ENCODE measurements at places on chromosomes 1 and 21.

DNA sequence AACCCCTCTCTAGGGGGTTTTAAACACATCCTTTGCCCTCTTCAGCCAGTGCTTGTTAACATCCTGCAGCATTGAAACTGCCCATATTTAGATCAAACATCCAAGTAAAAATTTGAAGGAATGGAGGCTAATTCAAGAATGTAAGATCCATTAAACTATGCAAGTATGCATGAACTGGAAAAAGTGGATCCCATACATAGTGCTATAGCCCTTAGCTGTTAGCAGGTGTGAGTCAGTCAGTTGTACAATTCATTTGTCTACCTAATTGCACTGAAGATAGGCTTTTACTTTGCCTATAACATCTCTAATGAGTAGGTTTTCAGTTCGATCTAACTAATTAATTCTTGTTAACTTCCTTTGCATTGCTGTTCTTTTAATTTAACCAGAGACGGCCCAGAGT is 270.9 kb downstream of the LMO4 start:
- no peak for DNase-seq

GRCh38 chr1:162976628-162977027 is 92.5 kb upstream of the RGS4 start:
- no peak for DNase-seq

DNA sequence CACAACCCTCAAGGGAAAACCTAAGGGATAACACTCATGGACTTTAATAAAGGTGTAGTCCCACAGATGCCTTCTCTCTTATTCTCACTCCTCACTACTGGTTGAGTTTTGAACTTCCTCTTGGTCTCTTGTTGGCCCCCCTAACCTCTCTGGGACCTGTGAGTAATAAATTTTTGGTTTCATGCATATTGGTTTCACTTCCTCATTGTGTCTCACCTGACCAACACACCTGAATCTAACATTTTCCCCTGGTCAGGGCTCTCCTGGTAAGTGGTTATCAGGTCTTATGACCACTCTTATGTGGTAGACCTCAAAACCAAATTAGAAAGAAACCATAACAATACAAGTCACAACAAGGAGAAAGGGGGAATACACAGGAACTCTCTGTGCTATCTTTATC is 60.5 kb upstream of the PRMT6 start:
- no peak for DNase-seq

DNA sequence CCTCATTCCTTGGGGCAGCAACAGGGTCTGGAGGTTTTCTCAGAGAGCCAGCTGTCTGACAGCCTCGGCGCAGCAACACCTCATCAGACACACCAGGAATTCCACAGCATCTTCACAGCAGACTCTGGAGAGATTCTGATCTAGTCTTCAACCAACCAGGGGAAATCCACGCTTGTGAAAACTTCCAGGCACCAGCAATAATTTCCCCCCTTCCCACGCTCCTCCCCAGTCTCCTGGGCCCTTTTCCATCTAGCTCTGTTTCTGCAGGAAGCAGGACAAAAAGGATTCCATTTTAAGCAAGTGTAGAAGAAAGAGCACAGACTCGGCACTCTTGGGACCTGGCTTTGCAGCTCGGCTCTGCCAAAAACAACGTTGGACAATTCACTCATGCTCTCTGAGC is 44.3 kb upstream of the CAPZB start:
- DNase-seq = no peak

- no peak for DNase-seq
Measured at GRCh38 chr1:97050506-97050905, 328.9 kb downstream of the PTBP2 start.

DNA sequence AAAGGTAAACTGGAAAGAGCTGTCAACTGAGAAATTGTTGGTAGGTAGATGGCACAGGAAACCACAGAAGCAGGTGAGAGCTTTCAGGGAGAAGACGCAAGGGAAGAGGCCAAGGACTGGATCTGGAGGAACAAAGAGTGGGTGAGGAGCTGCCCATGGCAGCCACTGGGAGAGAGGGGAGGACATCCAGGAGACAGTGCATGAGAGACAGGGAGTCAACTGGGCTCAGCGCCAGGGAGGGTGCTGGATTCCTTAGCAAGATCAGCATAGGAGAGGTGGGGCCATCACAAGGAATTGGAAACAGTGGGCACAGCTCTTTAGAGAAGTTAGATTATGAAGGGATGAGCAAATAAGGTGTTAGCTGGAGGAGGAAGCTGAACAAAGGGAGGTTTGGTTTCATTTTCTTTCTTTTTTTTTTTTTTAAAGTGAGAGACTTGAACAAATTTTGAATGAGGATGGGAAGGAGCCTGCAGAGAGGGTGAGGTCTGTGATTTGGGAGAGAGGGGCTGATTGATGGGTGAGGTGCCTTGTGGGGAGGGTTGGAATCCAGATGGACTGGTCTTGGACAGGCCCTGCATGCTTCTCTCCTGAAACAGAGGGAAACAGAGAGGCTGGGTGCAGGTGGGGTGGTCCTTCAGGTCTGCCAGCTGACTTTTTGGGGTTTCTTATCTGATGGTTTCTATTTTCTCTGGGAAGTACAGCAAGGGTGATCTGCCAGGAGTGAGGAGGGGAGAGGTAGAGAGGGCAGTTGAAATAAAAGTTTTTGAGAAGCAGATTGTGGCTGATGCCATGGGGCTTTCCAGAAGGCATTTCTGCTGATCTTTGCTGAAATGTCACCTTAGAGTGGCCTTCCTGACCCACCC is 5.4 kb downstream of the CYP4B1 start:
- no peak for DNase-seq

GRCh38 chr1:162487241-162487640 is 10.4 kb upstream of the UHMK1 start:
- no peak for DNase-seq

GRCh38 chr1:65319754-65320153 is 10.4 kb downstream of the DNAJC6 start:
- no peak for DNase-seq

- DNase-seq = no peak
Measured at GRCh38 chr1:168980180-168980579, 126.3 kb upstream of the ATP1B1 start.

DNA sequence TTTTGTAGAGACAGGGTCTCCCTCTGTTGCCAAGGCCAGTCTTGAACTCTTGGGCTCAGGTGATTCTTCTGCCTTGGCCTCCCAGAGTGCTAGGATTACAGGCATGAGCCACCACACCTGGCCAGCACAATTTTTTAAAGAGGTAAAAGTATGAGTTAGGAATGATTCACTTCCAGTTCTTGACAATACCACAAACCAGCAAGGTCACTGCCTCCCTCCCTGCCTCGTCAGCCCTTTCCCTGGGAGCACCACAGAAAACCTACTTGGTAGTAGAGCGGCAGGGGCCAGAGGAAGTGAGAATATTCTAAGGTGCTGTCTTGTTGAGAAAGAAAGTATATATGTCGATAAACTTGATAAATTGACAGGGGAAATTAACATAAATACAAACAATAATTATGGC is 10.8 kb upstream of the CDA start:
- no peak for DNase-seq

DNA sequence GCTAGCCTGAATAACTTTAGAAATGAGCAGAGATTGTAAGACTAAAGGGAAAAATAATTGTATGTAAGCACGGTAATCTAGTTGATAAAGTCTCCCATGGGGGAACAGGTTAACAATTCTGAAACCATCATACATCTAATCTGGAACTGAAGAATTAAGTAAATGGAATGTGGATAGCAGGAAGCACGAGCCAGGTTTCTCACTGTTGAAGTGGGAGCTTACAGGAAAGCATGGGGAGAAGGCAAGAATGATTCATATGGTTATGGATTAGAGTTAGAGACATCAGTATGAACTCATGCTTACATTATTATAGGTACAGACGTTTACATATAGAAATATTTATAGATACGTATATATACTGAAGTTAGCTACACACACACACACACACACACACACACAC is 83.0 kb downstream of the LEPR start:
- no peak for DNase-seq

GRCh38 chr1:153688736-153689328 is 10.3 kb downstream of the NPR1 start:
- DNase-seq = no peak

GRCh38 chr1:226617109-226617508 is 68.5 kb downstream of the STUM start:
- no peak for DNase-seq

DNA sequence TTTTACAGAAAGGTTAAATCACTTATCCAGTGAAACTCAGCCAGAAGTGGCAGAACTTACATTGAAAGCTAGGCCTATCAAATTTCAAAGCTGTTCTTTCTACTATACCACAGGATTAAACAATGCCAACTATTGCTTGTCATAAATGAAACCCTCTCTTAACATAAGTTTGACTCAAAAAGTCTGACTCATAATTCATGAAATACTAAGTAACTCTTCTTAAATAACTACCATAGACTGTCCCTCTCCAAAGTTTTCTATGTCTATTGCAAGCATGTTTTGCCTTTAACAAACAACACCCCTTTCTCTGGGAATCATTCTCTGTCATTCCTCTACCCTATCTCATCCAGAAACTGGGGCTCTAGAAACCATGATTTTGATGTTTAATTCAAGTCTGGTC is 109.5 kb upstream of the UBE2U start:
- no peak for DNase-seq

GRCh38 chr1:61461406-61462384 is 263.2 kb downstream of the TM2D1 start:
- DNase-seq = no peak

GRCh38 chr1:206117151-206117948 is at the start of gene AVPR1B:
Gene AVPR1B, minus strand, starts transcription at chr1:206117388. Its CDS starts 498 bp downstream, at chr1:206116890.
- DNase-seq = no peak

DNA sequence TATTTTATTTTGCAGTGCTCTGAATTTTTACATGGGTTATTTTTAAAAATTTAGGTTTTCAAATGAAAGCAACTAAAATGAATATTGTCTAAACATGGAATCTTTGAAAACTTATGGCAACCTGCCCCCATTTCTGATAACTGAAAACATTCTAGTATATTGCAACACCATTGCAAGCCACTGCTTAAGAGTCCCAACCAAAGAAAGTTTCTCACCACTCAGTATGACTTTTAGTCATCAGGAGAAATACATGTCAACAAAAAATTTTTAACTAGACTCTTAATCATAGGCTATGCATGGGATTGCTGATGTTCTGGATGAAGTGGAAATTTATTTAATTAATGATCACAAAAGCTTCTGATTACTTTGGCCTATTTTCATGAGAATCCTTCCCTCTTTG is 112.1 kb downstream of the TNFSF18 start:
- DNase-seq = no peak

GRCh38 chr1:225422031-225422605 is 5.7 kb downstream of the LBR start:
- DNase-seq = no peak

- DNase-seq = no peak
Measured at GRCh38 chr1:40197656-40198055, 36.5 kb downstream of the RLF start.

- no peak for DNase-seq
Measured at GRCh38 chr1:121518726-121519041, 333.9 kb downstream of the SRGAP2C start.

DNA sequence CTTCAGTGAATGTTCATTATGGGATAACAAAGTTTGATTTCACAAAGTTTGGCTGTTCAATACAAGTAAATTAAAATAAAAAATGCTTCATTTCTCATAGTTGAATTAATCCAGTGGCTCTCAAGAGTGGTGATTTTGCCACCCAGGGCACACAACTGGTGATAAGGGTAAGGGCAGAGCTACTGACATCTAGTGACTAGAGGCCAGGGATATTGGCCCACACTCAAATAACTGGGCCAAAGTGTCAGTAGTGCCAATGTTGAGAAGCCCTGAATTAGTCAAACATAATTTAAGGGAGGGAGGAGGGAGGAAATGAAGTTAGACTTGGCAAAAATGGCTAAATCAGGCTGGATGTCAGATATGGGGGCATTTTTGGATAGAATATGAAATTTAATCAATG is 880.5 kb upstream of the ADGRL4 start:
- no peak for DNase-seq

DNA sequence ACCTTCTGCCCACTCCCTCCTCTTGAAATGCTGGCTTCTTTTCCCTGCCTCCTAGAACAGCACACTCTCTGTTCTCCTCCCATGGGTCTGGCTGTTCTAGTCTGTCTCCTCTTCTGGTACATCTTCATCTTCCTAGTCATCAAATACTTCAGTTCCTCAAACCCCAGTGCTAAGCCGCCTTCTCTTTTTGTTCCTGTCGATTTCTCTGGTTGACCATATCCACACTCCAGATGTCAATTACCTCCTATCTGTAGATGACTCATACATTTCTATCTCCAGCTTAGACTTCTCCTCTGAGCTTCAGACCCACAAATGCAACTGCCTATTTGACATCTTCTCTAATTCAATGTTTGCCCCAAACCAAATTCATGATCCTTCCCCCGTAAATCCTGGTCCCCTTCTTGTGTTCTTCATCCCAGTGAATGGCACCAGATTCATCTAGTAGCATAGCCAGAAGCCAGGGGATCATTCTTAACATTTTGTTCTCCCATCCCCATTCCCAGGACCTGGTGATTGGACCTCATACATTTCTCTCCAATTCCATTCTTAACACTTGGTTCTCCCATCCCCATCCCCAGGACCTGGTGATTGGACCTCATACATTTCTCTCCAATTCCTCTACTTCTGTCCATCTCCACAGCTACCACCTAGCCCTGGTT is 35.9 kb downstream of the USP24 start:
- DNase-seq = no peak

DNA sequence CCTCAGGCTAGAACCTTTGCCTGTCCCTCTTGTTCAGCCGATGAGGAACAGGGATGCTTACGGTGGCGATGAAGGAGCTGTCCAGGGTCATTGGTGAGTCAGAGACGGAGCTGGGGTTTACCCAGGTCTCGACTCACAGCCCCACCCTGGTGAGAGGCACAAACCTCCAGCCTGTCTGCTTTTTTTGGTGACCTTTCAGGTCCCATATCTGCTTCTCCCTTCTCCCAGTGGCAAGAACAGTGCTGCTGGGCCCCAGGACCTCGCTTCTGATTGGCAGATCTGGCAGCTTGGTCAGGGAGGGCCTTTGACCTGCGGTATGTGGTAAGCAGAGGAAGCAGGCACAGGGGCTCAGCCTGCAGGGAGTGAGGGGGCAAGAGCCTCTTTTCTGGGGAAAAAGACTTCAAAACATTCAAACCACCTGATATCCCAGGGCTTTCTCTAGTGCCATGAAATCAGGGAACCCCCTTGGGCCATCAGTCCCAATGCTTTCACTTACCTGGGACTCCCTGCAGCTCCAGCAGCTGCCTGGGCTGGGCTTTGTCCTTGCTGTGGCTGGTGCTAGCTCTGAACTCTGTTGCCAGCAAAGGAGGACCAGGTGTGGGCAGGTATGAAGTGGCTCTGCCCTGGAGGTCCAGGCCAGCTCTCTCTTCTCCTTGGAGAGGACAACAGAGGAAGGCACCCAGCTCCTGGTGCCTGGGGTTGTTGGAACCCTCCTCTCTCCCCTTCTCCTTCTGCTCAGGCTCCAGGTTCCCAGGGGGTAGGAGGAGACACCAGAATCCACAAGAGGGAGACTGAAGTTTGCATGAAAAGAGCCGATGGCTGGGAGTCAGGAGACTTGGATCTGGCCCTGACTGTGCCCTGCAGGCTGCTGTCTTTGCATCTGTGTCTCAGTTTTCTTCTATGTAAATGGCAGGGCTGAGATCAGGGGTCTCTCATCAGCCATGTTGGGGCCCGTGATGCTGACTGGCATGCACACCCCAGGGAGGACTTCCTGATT is 41.4 kb downstream of the TRIM62 start:
- no peak for DNase-seq
